ENCODE measurements at places on chromosomes 2 and 18.
A peak's percentile ranks its signal among the peaks of the same experiment; 100 is the strongest.

DNA sequence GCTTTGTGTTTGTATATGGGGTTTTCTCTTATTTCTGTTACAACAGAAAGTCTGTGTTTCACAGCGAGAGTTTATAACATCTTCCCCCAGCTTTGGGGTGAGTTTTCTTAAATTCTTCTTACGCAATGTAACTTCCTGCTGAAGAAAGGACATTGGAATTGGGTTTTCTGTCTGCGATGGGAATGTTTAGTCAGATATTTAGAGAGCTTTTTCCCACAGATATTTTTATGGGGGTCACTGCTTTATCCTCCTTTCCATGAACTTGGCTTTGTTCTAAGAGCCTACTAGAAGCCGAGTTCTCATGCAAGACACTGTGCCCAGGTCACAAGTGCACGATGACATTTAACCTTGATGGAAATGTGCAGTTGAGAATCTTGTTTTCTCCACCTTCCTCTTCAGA lies 22.1 kb downstream of the B3GNT2 start:
- DNase-seq = no peak

DNA sequence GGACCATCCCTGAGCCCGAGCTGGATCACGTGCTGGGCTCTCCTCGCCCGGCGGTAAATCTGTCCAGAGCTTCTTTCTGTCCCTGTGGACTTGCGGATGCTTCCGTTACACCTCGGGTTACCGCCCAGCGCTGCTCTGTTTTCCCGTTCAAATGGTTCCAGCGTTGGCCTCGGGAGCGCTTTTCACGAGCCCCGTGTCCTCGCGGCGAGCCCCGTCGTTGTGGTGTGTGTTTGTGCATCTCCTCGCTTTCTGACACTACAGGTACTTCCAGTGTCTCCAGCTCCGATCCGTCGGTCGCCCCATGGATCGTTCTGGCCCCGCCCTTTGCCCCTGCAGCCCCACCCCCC lies 77.4 kb downstream of the RTP5 start:
- DNase-seq = no peak

DNA sequence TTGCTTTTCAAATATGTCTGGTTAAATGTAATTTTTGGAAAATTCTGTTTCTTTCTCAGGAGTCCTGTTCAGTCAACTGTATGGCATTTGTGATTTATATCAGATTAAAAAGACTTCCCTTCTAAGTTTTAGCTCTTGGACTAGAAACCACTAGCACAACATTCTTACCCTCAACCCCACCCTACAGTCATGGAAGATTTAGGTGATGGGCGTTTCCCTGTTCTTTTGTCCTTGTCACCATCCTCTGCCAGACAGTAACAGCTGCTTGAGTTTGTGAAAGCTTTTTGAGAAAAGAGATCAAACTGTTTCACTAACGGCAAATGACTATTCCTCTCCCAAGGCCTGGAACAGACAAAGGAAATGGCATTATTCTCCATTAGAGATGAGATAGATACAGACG lies 31.8 kb downstream of the SERPINB5 start:
- no peak for DNase-seq

- DNase-seq = no peak
Observed at GRCh38 chr2:58107803-58108710, 61.5 kb downstream of the VRK2 start.

- DNase-seq = no peak
Observed at GRCh38 chr2:26627350-26628105, 13.6 kb downstream of the CIB4 start.

DNA sequence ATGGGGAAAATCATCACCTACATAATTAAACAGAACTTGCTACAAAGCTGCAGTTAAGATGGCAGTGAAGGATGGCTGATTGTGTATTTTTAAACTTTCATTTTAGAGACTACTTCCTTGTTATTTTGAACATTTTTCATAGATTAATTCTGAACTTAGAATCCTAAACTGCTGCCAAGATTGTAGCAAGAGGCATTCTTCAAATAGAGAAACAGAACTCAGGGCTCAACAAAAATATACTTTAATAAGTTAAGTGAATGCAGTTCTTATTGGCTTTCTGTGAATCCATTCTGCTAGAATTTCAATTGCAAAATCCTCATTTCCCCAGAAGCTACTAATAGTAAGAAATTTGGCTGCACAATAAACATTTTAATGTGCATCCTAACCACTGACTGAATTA lies 160.3 kb downstream of the L3MBTL4 start:
- DNase-seq = no peak

GRCh38 chr2:150824118-150824517 lies 336.7 kb upstream of the RND3 start:
- DNase-seq = no peak

- DNase-seq = no peak
Observed at GRCh38 chr2:230356084-230356483, 29.1 kb downstream of the SP140L start.

GRCh38 chr2:51265539-51265938 lies 233.6 kb upstream of the NRXN1 start:
- DNase-seq = no peak

GRCh38 chr2:76640905-76641304 lies 881.3 kb downstream of the LRRTM4 start:
- no peak for DNase-seq

- no peak for DNase-seq
Observed at GRCh38 chr18:22613788-22614187, 196.1 kb upstream of the CTAGE1 start.

- DNase-seq = no peak
Observed at GRCh38 chr2:239466061-239466754, 65.4 kb upstream of the HDAC4 start.

- DNase-seq = no peak
Observed at GRCh38 chr2:217903859-217904613, 98.8 kb downstream of the TNS1 start.

- no peak for DNase-seq
Observed at GRCh38 chr2:201347138-201347537, 10.0 kb downstream of the FLACC1 start.

DNA sequence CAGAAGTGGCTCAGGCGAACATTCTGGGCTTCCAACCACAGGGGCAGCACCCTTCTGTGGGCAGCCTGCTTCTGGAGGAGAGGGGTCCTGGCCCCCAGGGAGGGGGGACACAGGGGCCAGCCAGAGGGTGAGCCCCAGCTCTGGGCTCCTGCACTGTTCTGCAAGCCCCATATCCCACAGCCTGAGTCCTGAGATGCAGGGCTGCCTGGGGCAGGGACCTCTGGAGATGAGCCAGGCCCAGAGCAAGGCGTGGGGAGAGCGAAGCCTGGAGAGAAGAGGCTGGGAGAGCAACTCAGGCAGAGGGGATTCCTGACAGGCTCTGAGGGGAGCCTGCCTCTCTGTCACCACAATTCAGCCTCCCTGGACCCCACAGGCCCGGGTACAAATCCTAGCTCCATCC lies 13.5 kb upstream of the PRSS56 start:
- DNase-seq = no peak

DNA sequence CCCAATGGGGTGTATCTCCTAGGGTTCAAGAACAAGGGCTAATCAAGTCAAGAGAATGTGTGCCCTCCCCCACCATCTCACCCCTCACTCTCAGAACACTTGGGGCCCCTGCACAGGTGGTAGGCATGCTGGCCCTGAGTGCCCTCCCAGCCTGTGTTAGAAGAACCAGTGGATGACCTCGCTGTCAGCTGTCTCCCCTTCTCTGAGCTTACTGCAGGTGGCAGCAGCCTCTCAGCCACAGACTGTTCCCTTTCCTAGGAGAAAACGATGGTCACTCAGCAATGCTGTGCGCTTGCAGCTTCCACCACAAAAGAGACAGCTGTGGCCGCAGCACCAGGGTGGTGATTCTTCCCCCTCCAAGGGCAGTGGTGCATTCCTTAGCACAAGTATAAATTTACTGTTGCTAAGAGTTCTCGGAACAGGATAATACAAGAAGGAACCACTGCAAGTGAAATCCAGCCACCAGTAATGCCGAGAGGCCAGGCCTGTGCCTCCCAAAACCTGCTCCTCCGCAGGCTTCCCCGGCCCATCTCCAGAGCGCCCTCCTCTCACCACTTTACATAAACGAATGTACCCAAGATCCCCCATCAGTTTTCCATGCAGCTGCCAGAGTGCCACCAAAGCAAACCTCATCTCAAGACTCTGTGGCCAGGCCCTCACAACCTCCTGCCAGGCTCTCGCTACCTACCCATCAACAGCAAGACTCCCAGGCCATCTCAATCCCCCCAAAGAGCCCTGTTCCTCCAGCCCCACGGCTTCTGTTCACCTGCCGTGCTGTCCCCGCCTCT lies 935 bp upstream of the RAMP1 start:
- DNase-seq = peak; percentile 18

GRCh38 chr2:36663851-36664695 lies 32.4 kb upstream of the VIT start:
- no peak for DNase-seq

GRCh38 chr2:46072101-46072820 lies 224.9 kb upstream of the EPAS1 start:
- DNase-seq = no peak

- no peak for DNase-seq
Observed at GRCh38 chr18:2417861-2418610, 153.3 kb downstream of the METTL4 start.

- no peak for DNase-seq
Observed at GRCh38 chr2:182360663-182361260, 66.1 kb downstream of the PDE1A start.

- no peak for DNase-seq
Observed at GRCh38 chr18:59068276-59069071, 71.2 kb upstream of the SEC11C start.

DNA sequence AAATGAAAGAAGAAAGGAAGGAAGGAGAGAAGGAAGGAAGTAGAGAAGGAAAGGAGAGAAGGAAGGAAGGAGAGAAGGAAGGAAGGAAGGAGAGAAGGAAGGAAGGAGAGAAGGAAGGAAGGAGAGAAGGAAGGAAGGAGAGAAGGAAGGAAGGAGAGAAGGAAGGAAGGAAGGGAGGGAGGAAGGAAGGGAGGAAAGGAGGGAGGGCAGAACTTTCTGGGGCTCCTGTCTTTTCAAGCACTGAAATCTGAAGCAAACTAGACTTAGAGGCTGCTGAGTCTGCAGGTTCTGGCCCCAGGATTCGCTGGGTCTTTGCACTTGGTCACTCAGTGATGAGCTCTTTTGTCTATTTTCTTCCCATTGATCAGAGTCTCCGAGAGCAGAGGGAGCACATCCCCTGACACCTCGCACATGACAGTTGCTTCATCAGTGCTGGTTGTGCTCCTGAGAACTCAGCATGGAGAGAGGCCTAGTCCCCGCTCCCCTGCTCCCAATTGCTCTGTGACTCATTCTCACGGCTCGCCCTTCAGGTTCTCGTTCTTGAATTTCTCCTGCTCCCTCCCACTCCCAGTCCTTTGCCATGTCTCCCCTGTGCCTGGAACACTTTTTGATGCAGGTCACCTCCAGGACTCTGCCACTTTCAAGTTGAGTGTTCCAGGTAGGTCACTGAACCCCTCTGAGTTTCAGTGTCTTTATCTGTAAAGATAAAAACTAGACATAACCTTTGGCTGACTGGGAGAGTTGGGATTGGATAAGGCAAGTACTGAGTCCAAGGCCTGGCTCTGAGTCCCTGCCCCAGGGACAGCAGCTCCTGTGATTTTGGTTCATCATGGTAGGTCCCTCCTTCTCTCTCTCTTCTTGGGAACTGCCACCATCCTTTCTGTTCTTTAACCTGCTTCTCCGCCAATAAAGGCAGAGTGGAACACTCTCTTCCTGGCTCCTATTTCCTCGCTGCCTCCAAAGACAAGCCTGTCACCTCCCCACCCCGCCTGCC lies 55.2 kb downstream of the TNP1 start:
- no peak for DNase-seq

DNA sequence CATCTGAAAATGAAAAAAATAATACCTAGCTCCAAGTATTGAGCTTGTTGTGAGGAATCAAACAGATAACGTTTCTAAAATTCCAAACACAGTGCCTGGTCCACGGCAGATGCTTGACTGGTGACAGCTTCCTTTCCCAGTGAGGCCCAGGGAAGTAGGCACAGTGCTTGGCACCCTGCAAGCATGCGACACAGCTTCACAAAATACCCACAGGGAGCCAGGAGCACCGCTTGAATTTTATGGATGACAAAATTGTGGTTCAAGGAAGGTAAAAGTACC lies 205.1 kb upstream of the TNP1 start:
- DNase-seq = no peak

DNA sequence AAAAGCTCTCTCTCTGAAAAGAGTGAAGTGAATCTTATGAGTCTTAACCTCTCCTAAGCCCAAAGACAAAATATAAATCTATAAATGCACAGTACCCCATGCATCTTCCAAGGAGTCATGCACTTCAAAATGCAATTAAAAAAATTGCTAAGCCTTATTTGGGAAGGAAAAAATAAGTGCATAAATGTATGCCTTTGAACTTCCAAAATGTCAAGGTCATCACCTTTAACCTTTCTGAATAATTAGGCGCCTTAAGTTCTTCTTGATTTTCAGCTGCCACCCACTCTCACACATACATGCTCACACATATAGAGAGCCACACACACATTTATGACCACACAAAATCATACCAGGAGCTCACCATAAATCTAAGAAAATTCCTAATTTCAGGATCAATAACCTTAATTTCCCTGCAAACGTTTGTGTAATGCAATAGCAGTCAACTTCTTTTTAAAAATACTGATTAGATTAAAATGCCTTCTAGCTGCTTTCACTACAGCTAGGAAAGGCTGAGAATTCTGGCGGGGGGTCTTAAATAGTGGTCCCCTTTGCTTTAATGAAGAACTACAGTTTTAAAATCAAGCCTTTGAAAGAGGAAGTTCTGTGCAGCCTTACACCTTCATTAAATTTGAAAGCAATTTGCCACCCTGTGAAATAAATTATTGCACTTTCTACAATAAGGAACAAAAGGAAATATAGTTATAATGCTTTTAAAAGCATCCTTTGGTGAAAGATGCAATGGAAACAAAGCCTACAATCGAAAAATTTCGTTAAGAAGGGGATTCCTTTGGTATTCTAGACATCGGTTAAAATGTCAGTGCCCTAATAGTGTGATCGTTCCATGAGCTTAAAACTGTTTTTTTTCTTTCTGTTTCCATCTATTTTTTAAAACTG lies 3.6 kb downstream of the HOXD11 start:
- no peak for DNase-seq

DNA sequence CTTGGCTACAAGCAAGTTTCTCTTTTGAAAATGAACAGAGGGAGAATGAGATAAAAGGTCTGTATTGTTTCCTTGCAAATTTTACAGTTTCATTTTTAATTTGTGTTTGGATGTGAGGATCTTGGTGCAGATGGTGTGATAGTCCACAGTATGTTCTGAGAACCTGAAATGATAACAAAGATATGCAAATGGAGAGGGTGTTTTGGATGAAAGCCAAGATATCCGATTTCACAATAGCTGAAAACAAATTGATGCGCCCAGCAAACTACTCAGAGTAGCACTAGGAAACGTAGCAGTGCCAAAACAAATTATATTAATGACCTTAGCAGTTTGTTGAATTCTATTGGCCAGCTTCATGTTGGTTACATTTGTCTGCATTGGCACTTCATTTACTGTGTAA lies 683.5 kb downstream of the TMEM182 start:
- no peak for DNase-seq

DNA sequence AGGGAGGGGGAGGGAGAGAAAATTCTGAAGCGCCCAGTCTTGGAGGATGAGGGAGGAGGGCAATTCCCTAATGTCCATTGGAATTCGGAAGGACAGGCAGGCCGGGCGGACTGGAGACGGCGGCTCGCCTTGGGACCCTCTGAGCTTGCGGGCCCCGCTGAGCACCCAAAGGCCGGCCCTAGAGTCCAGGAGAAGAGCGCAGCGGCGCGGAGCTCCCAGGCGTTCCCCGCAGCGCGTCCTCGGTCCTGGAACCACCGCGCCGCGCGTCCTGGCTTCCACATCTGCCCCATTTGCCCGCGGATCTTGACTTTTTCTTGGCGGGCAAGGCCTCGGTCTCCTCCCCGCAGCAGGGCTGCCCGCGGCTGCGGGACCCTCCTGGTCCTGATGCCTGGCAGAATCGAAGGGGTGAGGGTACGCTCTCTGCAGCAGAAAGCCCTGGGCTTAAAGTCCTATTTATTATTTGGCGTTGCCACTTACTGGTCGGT lies 675 bp upstream of the MLPH start:
- no peak for DNase-seq

All from stimulated activated CD8-positive, alpha-beta memory T cell treated with anti-CD3 and anti-CD28 coated beads, Interleukin-7, amount 100 ng/mL, for 48 hours (primary cell).